ENCODE measurements at places on chromosomes 1 and 21. TPM values are rescaled to one million over a fixed set of nuclear protein-coding genes. Genes with fewer than 3 reads are reported as not detected.
A peak's percentile ranks its signal among the peaks of the same experiment; 100 is the strongest.

Gene ADAMTS4
- total RNA-seq, result 12.3 TPM

Gene PRAMEF7
- total RNA-seq, result not detected

Gene CTSK
- 8.8 TPM for total RNA-seq

Gene OR2G6
- not detected for total RNA-seq

Gene CNKSR1
- 9.9 TPM for total RNA-seq

Gene SLC19A2
- 12.8 TPM for total RNA-seq

Gene CD34
- total RNA-seq, result 0.20 TPM

Gene MPZ
- 16.4 TPM for total RNA-seq

Gene CYP4B1
- total RNA-seq, result not detected

GRCh38 chr21:46193829-46194373 is 9.6 kb upstream of the SPATC1L start:
- peaks cover 42% of the 10 kb centered on the region for H3K4me1 ChIP-seq
- DNase-seq, result no peak
- peak overlapping the region; percentile 90 for H3K27ac ChIP-seq
- peaks cover 35% of the 10 kb centered on the region for H3K27me3 ChIP-seq
- no peak overlapping the region for H3K4me3 ChIP-seq

DNA sequence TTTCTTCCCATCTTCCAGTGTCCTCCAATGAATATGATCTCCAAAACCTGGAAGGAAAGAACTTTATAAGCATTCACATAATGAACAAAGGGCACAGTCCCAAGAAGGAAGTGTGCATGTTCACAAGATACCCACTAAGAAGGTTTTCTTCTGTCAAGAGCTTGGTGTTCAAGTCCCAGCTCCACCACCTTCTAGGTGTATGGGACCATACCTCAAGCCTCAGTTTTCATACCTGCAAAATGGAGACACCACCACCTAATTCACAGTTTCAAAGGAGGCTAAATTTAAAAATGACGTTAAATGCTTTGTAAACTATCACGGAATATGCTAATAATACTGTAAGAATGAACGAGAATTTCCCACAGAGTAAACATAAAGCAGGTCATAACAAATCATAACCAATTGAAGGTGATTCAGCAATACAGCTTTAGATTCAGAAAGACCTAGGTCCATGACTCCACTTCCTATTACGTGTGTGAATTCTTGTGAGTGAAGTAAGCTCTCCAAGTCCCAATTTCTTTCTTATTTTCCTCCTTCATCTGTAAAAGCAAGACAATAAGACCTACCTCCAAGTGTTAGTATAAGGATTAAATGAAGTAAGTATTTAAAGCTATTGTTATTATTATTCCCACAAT is 8.1 kb upstream of the KTI12 start:
- no peak overlapping the region for H3K4me3 ChIP-seq
- no peak overlapping the region for H3K27ac ChIP-seq
- no peak for DNase-seq
- no peaks in the 10 kb centered on the region for H3K36me3 ChIP-seq

DNA sequence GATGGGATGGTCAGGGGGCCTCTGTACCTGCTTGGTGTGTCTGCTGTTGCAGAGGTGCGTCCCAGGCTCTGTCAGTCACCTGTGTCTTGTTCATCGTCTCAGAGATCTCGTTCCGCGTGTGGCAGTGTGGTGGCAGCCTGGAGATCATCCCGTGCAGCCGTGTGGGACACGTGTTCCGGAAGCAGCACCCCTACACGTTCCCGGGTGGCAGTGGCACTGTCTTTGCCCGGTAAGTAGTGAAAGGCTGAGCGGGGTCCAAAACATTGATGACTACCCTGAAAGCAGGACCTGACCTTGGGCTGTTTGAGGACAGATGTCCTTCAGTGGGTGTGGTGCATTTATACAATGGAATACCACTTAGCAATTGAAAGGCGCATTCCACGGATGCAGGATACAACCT is 171.0 kb downstream of the PGBD5 start:
- no peak for DNase-seq
- no peak overlapping the region for H3K27ac ChIP-seq
- no peaks in the 10 kb centered on the region for H3K27me3 ChIP-seq
- H3K36me3 ChIP-seq, result peaks cover 27% of the 10 kb centered on the region
- no peak overlapping the region for H3K4me3 ChIP-seq
- no peaks in the 10 kb centered on the region for H3K4me1 ChIP-seq

DNA sequence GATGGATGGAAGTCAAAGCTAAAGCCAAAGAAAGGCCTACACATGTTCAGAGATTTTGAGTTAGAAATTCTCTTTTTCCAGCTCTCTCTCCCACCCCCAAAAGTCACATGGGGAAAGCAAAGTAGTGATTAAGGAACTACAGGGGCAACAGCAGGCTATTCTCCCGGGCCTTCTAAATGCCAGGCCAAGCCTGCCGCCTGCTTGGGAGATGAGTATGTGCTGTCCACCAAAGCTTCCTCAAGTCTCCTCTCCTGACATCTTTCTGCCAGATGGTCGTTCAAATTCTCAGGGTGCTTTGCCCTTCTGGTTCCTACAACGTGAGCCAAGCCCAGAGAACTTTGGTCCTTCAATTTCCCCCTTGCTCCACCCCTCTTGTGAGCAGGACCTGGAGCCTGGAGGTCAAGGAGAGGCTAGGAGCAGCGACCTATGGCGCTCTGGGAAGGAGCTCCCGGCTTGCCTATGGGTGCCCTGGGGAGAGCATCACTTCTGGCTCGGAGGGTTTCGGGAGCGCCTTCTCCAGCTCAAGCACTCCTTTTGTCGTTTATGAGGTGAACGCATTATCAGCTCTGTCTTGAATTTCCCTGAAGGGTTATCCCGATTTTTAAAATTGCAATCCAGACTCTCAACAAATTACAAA is 4.4 kb upstream of the PRRX1 start:
- H3K27me3 ChIP-seq, result peaks cover 18% of the 10 kb centered on the region
- no peak overlapping the region for H3K27ac ChIP-seq
- peaks cover 12% of the 10 kb centered on the region for H3K4me1 ChIP-seq
- no peaks in the 10 kb centered on the region for H3K36me3 ChIP-seq
- H3K4me3 ChIP-seq, result no peak overlapping the region

- no peaks in the 10 kb centered on the region for H3K4me1 ChIP-seq
- no peak overlapping the region for H3K27ac ChIP-seq
Measured at GRCh38 chr1:160781914-160782689, 13.9 kb upstream of the LY9 start.

DNA sequence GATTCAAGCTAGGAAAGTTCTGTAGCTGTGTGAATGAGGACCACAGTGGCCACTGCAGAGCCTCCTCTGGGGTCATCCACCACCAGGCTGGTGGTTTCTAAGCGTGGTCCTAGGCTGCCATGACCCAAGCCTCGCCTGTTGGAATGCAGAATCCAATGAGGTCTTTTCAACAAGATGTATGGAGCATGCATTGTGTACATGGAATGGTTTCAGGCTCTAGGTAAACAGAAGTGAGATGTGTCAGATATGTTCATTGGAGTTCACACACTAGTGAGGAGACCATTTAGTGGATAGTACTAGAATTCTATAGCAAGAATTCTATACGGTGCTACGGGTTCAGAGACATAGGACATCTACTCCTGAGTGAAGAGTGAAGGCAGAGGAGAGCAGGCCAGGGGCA is 10.7 kb downstream of the RNU5D-1 start:
- H3K36me3 ChIP-seq, result no peaks in the 10 kb centered on the region
- H3K27me3 ChIP-seq, result peaks cover 3% of the 10 kb centered on the region
- no peak overlapping the region for H3K4me3 ChIP-seq

DNA sequence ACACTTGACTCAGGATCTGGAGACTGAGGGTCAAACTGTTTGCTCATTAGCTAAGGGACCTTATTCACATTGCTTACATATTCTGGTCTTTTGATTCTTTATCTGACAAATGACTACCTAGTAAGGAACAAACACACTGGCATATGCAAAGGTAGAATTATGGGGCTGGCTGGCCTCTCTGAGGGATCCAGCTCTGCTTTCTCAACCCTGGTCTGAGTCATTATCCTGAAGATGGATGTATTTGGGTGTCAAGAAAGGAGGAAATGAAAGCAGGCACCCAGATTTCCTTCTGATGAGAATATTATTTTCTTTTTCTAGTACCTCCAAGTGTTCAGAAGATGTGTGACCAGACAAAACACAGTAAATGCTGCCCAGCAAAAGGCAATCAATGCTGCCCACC is 6.0 kb downstream of the SMCP start:
- DNase-seq, result no peak
- H3K4me3 ChIP-seq, result no peak overlapping the region
- no peak overlapping the region for H3K27ac ChIP-seq
- no peaks in the 10 kb centered on the region for H3K4me1 ChIP-seq
- H3K27me3 ChIP-seq, result peaks cover 4% of the 10 kb centered on the region

- H3K27ac ChIP-seq, result no peak overlapping the region
- peaks cover 6% of the 10 kb centered on the region for H3K4me1 ChIP-seq
- no peak overlapping the region for H3K4me3 ChIP-seq
- H3K27me3 ChIP-seq, result no peaks in the 10 kb centered on the region
- no peak for DNase-seq
Measured at GRCh38 chr1:217433664-217434063, 197.2 kb downstream of the GPATCH2 start.

DNA sequence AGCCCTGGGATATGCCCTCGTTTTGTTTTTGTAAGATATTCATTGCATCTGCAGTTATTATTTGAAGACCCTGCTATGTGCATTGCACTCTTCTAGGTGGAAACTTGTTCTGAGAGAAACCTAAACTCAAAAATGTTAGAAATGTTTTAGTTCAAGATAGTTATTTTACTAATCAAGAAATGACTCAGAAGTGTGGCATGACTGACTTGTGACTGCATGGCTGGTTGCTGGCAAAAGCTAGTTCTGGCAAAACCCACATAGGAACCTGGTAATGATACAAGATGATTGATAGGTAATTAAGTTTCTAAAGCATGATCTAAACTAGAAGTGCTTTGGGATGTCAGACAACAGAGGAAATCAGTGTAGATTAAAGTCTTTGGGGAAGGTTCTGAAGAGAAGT is 33.8 kb upstream of the NFASC start:
- peak overlapping the region; percentile 7 for H3K4me3 ChIP-seq
- H3K4me1 ChIP-seq, result peaks cover 52% of the 10 kb centered on the region
- H3K27ac ChIP-seq, result no peak overlapping the region
- H3K36me3 ChIP-seq, result peaks cover 9% of the 10 kb centered on the region
- peaks cover 6% of the 10 kb centered on the region for H3K27me3 ChIP-seq

DNA sequence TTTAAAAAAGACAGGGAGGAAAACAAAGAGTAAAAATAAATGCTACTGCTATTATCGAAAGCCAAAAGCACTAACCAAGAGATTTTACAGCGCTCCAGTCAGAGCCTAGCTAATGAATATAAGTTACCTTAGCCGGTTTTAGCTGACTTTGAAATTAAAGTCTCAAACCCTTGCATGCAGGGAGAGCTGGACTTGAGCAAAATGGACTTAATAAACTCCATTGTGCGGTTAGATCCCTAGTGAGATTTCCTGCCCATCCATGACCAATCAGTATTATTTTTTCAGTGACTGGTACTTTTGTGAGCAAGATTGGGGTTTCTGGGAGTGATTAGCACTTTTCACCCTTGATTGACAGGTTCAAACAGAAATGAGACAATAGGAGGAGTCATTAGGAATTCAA is 333.4 kb upstream of the ADGRL2 start:
- H3K36me3 ChIP-seq, result no peaks in the 10 kb centered on the region
- no peak overlapping the region for H3K27ac ChIP-seq
- DNase-seq, result no peak
- no peaks in the 10 kb centered on the region for H3K27me3 ChIP-seq
- H3K4me1 ChIP-seq, result peaks cover 10% of the 10 kb centered on the region

GRCh38 chr1:5120559-5120958 is 466.1 kb downstream of the AJAP1 start:
- no peaks in the 10 kb centered on the region for H3K27me3 ChIP-seq
- H3K36me3 ChIP-seq, result peaks cover 12% of the 10 kb centered on the region
- no peak overlapping the region for H3K27ac ChIP-seq
- H3K4me3 ChIP-seq, result no peak overlapping the region

- no peaks in the 10 kb centered on the region for H3K4me1 ChIP-seq
- no peaks in the 10 kb centered on the region for H3K36me3 ChIP-seq
- H3K27me3 ChIP-seq, result peaks cover 1% of the 10 kb centered on the region
- H3K27ac ChIP-seq, result no peak overlapping the region
Measured at GRCh38 chr21:33578959-33579542, 9.4 kb downstream of the DONSON start.

GRCh38 chr1:157955857-157956256 is 37.6 kb upstream of the KIRREL1 start:
- no peaks in the 10 kb centered on the region for H3K36me3 ChIP-seq
- H3K27me3 ChIP-seq, result no peaks in the 10 kb centered on the region
- H3K27ac ChIP-seq, result no peak overlapping the region
- no peak overlapping the region for H3K4me3 ChIP-seq
- no peak for DNase-seq

DNA sequence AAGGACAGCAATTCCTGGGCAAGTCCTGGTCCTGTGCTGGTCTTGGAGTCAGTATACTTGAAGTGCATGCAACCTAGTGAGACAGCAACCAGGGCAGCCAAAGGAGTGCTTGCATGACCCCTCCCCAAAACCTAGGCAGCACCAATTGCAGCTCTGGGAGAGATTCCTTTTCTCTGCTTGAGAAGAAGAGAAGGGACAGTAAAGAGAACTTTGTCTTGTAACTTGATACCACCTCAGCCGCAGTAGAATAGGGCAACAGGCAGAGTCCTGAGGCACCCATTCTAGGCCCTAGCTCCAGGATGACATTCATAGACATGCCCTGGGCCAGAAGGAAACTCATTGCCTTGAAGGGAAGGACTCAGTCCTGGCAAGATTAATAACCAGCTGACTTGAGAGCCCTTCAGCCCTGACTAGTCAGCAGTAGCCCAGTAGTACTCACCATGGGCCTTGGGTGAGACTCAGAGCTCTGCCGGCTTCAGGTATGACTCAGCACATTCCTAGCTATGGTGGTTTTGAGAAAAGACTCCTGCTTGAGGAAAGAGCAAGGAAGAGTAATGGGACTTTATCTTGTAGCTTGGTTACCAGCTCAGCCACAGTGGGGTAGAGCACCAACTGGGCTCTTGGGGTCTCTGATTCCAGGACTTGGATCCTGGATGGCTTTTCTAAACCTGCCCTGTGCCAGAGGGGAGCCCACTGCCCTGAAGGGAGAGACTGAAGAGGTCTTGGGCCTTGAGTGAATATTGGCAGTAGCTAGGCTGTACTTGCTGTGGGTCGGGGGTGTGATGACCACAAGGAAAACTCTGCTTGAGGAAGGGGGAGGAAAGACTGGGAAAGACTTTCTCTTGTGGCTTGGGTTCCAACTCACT is 51.7 kb upstream of the ACADM start:
- no peaks in the 10 kb centered on the region for H3K36me3 ChIP-seq
- DNase-seq, result no peak
- no peaks in the 10 kb centered on the region for H3K27me3 ChIP-seq
- no peak overlapping the region for H3K4me3 ChIP-seq
- no peaks in the 10 kb centered on the region for H3K4me1 ChIP-seq
- H3K27ac ChIP-seq, result no peak overlapping the region

GRCh38 chr1:42784946-42785693 is at the start of gene TMEM269:
TMEM269 (plus strand) TSS chr1:42784991; CDS start chr1:42789894, 4,903 bp downstream.
- no peak within 1 kb of the TSS for H3K4me3 ChIP-seq
- peaks cover 21% of the 10 kb centered on the region for H3K4me1 ChIP-seq
- peak within 1 kb of the TSS; percentile 52 for H3K27ac ChIP-seq
- H3K27me3 ChIP-seq, result peaks cover 7% of the 10 kb centered on the region
- peaks cover 5% of the 10 kb centered on the region for H3K36me3 ChIP-seq
- DNase-seq, result peak; percentile 23
